ENCODE measurements at places on chromosomes 6 and 20.

- no peak for DNase-seq
These were observed 35.1 kb downstream of the SRC start for GRCh38 chr20:37380864-37381579.

DNA sequence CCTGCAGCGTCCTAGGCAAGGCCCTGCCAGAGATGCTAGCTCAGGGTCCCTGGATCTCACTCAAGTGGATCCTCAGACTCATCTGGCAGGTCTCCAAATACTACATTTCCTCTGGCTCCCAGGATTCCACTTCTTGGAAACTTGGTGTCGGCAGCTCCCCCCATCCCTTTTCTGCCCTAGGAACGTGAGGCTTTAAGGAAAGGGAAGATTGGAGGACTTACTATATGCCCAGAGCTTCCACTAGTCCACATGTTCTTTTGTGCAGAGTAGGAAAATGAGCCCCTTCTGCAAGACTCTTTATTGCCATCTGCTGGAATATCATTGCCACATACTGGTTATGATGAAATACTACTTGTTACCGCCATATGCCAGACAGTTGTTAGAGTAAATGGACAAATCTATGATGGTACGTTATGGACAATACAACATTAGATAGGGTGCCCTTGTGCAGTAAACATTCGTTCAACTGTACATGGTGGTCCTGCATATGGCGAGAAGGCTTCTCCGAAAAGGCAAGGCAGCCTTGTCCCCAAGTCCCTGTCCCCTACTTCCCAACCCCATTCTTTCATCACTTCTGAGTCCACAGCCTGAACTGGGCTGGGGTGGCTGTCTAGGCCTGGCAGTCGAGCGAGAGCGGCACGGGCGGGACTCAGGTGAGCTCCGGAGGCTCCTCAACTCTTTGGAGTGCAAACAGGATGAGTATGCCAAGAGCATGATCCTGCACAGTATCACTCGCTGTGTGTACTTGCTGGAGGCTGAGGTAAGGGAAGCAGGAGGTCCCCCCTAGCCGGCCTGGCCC, 780 bp downstream of the ARMC12 start:
- peak; percentile 77 for DNase-seq

DNA sequence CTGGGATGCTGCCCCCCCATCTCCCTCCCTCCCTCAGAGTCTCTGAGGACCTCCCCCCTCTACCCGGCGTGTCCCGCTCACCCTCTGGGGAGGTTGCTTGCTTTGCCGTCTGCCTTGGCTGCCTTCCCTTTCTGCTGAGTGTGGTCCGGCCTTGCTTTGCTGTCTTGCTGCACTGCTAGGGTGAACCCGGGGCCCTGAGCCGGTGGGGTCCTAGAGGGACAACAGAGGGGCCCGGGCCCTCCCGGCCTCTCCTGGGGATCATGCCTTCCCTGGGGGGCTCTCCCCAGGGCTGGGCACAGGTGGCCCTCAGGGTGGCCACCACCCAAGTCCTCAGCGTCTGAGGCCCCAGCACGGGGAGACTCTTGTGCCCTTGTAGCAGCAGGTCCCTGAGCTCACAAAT, 19.3 kb downstream of the SLCO4A1 start:
- no peak for DNase-seq

DNA sequence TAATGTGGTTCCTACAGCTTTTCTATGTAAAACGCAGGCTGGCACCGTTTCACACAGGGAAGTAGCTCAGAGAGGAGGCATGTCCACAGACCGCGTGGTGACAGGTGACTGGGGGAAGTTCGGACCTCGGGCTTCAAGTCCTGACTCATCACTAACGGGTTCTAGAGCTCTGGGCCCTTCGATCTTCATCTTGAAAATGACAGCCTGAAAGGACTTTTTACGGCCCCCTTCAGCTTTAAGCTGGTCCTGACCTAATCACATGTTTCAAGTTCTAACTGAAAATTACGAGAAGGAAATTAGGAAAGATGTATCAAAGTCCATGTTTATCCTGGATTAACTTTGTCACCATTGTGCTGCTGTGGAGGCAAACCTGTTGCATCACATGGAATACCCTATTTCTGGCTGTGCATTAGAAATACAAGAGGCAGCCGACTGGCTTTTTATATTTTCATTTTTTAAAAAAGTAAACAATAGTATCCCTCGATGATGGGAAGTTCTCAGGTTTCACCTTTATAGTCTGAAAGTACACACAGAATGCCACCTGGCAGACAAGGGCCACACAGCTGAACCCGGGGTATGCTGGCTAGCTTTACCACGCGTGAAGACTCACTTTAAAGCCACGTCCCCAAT, 2.0 kb downstream of the MAN1A1 start:
- no peak for DNase-seq

GRCh38 chr6:29757701-29758293, 34.6 kb downstream of the HLA-F start:
- DNase-seq = no peak

DNA sequence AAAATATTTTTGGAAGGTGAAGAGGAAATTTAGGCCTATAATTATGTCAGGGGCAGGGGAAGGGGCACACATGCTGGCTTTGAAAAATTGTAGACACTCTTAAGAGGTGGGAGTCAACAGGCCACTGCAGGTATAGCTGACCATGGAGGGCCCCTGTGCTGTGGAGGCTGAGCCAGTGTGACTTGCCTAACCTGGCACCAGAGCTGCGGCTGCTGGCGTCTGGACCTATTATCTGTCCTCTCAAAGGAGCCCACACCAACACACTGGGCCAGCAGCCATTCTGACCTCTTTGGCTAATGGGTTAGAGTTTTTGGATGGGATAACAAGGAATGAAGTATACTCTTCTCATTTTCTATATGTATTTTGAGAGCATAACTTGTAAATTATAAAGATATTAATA, 4.5 kb downstream of the GID8 start:
- DNase-seq = no peak
